ENCODE measurements at places on chromosomes 2 and 18.

GRCh38 chr2:235049069-235049468 lies 97.3 kb downstream of the SH3BP4 start:
- no peak for DNase-seq

GRCh38 chr2:192593561-192593960 lies 398.8 kb upstream of the TMEFF2 start:
- DNase-seq = no peak

- no peak for DNase-seq
Observed at GRCh38 chr2:122651780-122652179, 896.3 kb downstream of the TSN start.

- DNase-seq = no peak
Observed at GRCh38 chr18:54183390-54183789, 41.1 kb downstream of the MBD2 start.

DNA sequence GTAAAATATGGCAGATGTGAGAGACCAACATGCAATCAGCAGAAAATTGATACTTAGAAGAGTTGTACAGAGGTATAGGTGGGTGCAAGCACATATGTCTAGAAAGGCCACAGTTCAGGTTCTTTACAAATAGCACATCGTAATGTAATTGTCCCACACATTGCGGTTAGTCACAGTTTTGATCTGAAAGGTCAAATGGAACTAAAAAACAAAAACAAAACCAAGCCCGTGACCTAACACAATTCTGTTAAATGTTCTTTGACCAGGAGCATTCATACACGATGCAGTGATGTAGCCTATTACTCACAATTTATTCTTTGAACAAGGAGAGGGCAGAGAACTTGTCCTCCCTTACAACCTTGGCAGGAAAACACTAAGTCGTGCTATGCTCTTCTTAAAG lies 108.9 kb upstream of the MAP4K3 start:
- no peak for DNase-seq

DNA sequence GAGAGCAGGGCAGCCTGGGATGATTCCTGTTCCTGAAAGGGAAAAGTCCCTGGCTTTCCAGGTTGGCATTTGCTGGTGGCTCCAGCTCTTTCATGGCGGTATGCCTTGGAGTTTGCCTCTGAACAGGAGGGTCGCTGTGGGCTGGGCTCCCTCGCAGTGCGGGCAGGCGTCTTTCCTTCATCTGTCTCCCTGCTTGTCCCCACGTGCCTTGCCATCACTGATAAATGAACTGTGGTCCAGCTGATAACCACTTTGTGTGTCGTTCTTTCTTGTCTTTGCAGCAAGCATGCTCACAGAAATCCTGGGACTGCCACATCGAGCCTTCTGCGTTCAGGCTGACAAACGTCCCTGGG lies 35.3 kb downstream of the SMIM21 start:
- no peak for DNase-seq

GRCh38 chr18:69397096-69397495 lies 3.6 kb upstream of the DOK6 start:
- peak; percentile 1 for DNase-seq

- peak; percentile 87 for DNase-seq
Observed at GRCh38 chr2:231463698-231464575, at the start of gene NCL. Gene NCL (minus strand): TSS chr2:231464484. CDS start chr2:231464353, 131 bp downstream.

- DNase-seq = no peak
Observed at GRCh38 chr2:109365131-109365530, 236.1 kb downstream of the SH3RF3 start.

- peak; percentile 61 for DNase-seq
Observed at GRCh38 chr18:35005963-35006577, 35.1 kb upstream of the MAPRE2 start.

GRCh38 chr2:181378491-181378890 lies 78.7 kb upstream of the ITGA4 start:
- no peak for DNase-seq

DNA sequence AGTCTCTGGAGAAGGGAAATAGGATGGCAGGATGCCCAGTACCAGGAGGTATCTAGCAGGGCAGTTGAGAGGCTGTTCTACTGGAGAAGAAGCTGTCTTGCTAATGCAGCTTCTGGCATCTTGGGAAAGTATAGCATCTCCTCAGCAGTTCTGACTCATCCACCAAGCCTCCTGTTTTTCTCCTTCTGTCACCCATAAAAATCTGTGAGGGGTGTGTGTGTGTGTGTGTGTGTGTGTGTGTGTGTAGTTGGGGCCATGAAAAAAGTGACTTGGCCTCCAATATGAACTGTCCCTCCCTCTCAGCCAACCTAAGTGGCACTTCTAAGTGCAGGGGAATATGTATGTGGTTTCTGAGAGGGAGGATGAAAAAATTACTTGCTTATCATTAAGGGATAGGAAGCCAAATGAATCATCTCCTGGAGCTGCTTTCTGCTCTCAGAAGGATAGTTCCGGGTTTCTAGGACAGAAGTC lies 83.9 kb downstream of the CBLN2 start:
- DNase-seq = no peak

GRCh38 chr2:127609818-127610217 lies 36.1 kb upstream of the GPR17 start:
- DNase-seq = no peak

- no peak for DNase-seq
Observed at GRCh38 chr2:173037245-173038120, 38.2 kb upstream of the MAP3K20 start.

DNA sequence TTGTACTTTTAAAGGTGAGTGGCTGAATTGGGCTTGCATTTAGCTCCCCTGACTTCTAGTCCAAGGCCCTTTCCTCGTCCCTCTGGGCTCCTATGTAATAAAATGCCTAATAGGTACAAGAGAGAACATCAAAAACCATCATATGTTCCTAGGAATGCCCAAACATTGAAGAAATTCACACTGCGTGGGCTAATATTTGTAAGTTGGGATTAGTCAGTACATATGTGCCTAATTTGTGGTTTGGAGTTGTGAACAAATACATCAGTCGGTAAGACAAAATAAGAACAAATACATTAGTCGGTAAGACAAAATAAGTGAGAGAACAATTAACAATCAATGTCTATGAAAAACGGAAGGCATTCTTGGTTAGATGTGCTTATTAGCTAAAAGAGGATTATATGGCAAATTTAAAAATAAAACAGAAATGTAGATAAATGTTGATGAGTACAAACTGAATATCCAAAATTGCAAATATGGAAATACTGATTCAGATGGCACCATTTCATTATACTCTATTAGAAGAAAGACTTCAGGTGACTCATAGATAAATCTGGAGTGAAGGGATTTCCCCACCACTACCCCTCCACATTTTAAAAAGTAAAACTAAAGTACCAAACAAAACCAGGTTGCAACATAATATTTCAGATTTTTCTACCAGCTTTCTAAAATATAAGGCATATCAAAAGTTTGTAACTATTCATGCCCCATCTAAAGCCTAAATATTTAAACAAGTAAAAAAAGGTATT lies 325.4 kb downstream of the ZEB2 start:
- DNase-seq = no peak

DNA sequence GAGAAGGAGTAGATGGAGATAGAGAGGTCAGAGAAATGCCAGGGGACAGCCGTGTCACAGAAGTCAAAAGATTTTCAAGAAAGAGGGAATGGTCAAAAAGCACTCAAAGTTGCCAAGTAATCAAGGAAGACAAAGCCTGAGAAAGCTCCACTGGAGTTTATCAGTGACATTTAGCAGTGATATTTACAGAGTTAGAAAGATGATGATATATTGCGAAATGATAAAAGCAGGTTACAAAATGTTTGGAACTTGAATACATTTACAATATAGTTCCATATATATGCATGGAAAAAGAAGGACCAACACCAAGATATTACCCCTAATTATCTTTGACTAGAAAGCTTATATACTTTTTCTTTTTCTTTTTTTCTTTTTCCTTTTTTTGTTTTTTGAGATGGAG lies 20.4 kb downstream of the ZNF2 start:
- DNase-seq = no peak

GRCh38 chr2:176080540-176081375 lies 3.0 kb downstream of the EVX2 start:
- no peak for DNase-seq

DNA sequence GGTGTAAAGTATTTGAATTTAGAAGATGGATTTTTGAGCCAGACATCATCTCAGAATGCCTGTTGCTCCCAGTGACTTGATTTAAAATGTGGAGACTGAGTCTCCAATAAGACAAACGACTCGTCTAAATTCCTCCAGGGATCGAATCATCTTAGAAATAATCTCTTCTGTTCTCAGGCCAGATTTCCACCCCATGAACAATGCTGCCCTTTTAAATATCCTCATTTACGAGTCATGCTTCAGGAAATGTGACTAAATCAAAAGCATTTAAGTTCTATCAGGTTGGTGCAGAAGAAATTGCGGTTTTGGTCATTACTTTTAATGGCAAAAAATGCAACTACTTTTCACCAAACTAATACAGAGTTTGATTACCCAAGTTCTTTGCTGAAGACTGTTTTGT lies 684.6 kb upstream of the SOX11 start:
- no peak for DNase-seq

DNA sequence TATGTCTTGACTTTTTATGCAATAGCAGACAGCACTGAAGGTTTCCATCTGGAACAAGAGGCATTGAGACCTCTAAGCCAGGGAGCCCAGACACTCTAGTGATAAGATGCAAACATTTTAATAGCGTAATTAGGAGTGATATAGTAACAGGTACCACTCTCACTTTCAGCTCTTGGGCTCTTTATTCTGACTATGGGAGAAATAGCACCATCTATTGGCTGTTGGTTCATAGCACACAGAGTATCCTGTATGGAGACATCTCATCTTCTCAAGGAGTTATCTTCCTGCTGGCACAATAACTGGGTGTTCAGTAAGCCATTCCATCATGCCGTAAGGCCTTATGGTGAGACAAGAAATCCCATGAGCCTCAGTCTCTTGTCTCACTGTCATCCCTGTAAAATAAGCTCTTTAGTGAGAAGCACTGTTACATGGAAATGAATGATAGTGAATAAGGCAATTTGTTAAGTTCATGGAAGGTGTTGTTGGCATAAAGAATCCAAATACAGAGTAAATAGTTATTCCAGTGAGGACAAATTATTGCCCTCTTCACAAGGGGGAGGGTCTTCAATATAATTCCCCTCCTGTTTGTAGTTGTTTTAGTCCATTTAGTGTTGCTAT lies 48.3 kb downstream of the THUMPD2 start:
- no peak for DNase-seq

GRCh38 chr2:119319593-119319992 lies 47.0 kb downstream of the C2orf76 start:
- DNase-seq = no peak

- no peak for DNase-seq
Observed at GRCh38 chr18:75407468-75408437, 19.8 kb downstream of the SMIM21 start.

- no peak for DNase-seq
Observed at GRCh38 chr2:56191617-56192016, 7.8 kb downstream of the CCDC85A start.

GRCh38 chr2:2735041-2735440 lies 404.0 kb upstream of the MYT1L start:
- no peak for DNase-seq

GRCh38 chr2:10036095-10036884 lies 7.1 kb upstream of the KLF11 start:
- no peak for DNase-seq

DNA sequence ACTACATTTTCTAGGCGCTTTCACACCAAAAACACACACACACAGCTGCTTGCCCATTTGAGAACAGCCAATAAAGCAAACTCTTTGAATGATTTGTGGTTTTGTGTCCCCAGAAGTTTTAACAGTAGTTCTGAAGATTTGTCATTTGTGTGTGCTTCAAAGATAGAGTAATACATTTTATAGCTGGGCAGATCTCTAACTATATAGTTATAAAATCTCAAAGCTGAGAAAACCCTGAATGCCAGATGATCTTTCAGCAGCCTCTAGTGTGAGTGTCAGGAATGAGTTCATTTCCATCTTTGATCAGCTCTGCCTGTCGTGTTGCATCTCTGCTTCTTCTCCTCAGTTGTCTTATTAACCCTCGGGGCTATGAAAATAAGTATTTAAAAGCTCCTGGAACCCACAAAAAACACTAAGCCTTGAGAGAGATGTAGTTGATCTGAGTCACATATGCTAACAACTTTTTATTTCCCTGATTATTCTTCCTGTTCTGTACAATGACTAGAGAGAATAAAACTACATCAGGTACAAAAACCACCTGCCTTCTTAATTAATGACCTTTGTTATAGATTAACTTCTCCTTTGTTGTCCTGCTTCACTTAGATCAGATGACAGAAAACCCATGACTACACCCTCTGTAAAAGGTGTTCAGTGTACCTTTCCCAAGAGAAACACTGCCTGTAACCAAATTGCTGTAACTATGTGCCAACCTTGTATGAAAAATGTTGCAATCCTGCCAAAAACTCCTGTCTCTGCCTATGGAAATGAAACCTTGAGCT lies 30.0 kb upstream of the SLC3A1 start:
- no peak for DNase-seq

DNA sequence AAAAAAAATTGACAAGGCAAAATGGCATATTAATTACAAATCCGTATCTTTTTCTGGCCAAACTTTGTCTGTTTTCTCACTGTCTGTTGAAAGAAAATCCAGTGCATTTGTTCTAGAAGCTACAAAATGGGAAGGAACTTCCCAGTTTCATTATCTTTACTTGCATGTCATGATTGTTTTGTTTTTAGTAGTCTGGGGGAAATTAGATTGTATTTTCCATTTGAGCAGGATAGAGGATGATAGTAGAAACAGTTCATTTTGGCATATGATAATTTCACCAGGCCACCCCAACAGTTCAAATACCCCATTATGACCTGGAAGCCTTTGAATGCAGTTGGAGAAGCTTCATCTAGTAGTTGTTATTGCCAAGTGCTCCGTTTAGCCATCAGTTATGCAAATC lies 77.5 kb upstream of the RANBP2 start:
- DNase-seq = no peak
